ENCODE measurements at places on chromosomes 12 and 14.

- peaks cover 18% of the 10 kb centered on the region for H3K4me1 ChIP-seq
- H3K27ac ChIP-seq, result no peak overlapping the region
- no peaks in the 10 kb centered on the region for H3K27me3 ChIP-seq
- H3K4me3 ChIP-seq, result no peak overlapping the region
- DNase-seq, result no peak
Observed at GRCh38 chr12:106953352-106954250, 2.1 kb upstream of the TMEM263 start.

- no peak for DNase-seq
- peaks cover 4% of the 10 kb centered on the region for H3K27me3 ChIP-seq
- H3K27ac ChIP-seq, result no peak overlapping the region
- peaks cover 17% of the 10 kb centered on the region for H3K4me1 ChIP-seq
- no peak overlapping the region for H3K4me3 ChIP-seq
Observed at GRCh38 chr12:75662511-75663159, 151.2 kb upstream of the KRR1 start.

GRCh38 chr12:56677680-56678079 is 10.4 kb downstream of the PTGES3 start:
- H3K4me1 ChIP-seq, result peaks cover 69% of the 10 kb centered on the region
- peaks cover 39% of the 10 kb centered on the region for H3K36me3 ChIP-seq
- DNase-seq, result peak; percentile 50
- H3K27me3 ChIP-seq, result no peaks in the 10 kb centered on the region

- no peak overlapping the region for H3K4me3 ChIP-seq
- H3K36me3 ChIP-seq, result peaks cover 26% of the 10 kb centered on the region
- peaks cover 21% of the 10 kb centered on the region for H3K4me1 ChIP-seq
- H3K27ac ChIP-seq, result no peak overlapping the region
Observed at GRCh38 chr12:26770239-26771070, 62.5 kb downstream of the ITPR2 start.

- H3K27me3 ChIP-seq, result peaks cover 4% of the 10 kb centered on the region
- peak; percentile 85 for DNase-seq
- H3K27ac ChIP-seq, result no peak overlapping the region
- H3K4me1 ChIP-seq, result peaks cover 5% of the 10 kb centered on the region
Observed at GRCh38 chr12:51820526-51821439, 27.7 kb downstream of the FIGNL2 start.

DNA sequence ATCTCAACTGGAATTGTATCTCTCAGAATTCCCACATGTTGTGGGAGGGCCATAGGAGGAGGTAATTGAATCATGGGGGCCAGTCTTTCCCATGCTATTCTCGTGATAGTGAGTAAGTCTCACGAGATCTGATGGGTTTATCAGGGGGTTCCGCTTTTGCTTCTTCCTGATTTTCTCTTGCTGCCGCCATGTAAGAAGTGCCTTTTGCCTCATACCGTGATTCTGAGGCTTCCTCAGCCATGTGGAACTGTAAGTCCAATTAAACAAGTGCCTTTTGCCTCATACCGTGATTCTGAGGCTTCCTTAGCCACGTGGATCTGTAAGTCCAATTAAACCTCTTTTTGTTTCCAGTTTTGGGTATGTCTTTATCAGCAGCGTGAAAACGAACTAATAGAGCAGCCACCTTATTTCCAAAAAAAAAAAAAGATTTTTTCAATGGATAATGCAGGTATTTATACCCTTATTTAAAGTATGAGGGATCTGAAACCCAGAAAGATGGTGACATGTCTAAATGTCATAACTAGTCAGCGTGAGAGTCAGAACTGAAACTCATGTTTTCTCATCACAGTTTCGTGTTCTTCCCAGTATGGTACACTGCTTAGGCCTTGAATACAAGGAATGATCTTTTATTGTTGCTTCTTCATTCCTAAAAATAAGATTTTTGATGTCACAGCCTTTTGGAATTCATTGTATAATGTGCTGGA is 89.6 kb downstream of the ERC1 start:
- H3K4me1 ChIP-seq, result peaks cover 8% of the 10 kb centered on the region
- no peak for DNase-seq
- peaks cover 3% of the 10 kb centered on the region for H3K36me3 ChIP-seq
- H3K27me3 ChIP-seq, result no peaks in the 10 kb centered on the region
- no peak overlapping the region for H3K27ac ChIP-seq

GRCh38 chr12:1920436-1920835 is 2.0 kb upstream of the CACNA2D4 start:
- no peaks in the 10 kb centered on the region for H3K36me3 ChIP-seq
- H3K27me3 ChIP-seq, result peaks cover 15% of the 10 kb centered on the region
- peak; percentile 38 for DNase-seq
- peaks cover 17% of the 10 kb centered on the region for H3K4me1 ChIP-seq
- H3K27ac ChIP-seq, result no peak overlapping the region
- no peak overlapping the region for H3K4me3 ChIP-seq

DNA sequence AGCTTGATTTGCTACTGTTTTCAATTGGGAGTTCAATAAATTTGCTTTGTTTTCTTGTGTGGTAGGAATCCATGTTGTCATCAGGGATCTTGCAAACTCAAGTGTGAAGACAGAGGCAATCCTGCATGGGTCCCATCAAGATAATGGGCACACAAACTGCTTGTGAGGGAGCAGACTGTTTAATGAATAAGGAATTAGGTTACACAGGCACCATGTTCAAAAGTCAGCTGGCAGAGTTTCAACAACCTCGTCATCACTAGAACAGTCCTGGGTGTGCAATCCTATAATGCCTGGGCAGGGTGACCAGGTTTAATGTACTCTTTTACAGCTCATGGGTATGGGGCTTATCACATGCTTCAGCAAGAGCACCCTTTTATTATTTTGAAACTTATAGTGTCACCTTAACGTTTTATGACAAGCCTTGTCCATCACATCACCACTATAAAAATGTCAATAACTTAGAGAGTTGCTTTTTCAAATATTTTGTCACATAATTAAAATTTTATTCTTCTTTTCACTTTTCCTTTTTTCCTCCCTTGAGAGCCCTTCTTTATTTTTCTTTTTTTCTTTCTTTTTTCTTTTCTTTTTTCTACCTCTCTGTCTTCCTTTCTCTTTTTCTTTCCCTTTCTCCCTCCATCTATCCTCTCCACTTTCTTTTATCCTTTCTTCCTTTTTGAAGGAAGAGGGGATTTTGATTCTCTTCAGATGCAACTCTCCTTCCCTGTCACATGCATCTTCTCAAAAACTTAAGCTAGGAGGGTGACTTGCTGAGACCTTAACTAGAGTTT is 252.2 kb upstream of the ATP2B1 start:
- H3K4me1 ChIP-seq, result peaks cover 10% of the 10 kb centered on the region
- H3K27ac ChIP-seq, result no peak overlapping the region
- no peak for DNase-seq

DNA sequence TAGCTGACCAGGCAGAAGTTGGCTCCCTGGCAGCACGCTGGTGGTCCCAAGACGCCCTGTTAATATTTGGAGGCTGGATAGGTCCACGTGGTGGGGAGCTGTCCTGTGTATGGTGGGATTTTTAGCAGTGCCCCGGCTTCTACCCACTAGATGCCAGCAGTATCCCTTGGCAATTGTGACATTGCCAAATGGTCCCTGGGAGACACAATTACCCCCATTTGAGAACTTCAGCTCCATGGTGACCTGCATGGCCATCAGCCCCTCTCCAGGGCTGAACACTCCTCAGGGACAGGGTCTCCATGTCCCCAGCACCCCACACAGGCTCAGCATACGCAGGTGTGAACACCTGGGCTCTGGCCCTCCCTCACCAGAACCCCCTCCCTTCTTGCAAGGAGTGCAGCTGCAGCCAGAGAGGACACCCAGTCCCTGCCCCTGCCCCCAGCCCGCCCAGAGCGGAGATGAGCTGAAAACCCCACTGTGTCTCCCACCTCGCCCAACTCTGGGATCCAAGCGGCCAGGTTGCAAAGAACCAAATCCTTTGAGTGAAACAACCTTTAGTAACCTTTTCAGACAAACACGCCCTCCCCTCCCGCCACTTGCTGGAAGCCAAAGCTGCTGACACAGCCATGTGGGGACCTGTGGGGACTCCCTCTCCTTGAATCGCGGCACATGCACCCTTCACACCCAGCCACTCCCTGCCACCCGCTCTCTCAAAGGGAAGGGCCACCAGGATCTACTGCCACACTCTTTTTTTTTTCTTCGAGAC is 120.4 kb downstream of the CALM1 start:
- H3K27ac ChIP-seq, result no peak overlapping the region
- no peaks in the 10 kb centered on the region for H3K36me3 ChIP-seq
- no peak for DNase-seq
- H3K27me3 ChIP-seq, result no peaks in the 10 kb centered on the region
- no peak overlapping the region for H3K4me3 ChIP-seq
